Activated CD8-positive, alpha-beta memory T cell treated with anti-CD3 and anti-CD28 coated beads for 36 hours (primary cell): ENCODE measurements at places on chromosomes 3 and 15. TPM values are rescaled to one million over a fixed set of nuclear protein-coding genes. Genes with fewer than 3 reads are reported as not detected.

The SETD5 gene
- total RNA-seq: 101 TPM

The EXD1 gene
- not detected for total RNA-seq

The ZNF639 gene
- total RNA-seq: 44.2 TPM

The LRRC2 gene
- total RNA-seq: not detected

The MCTP2 gene
- 23.4 TPM for total RNA-seq

The TMEM207 gene
- total RNA-seq: not detected

The TJP1 gene
- not detected for total RNA-seq

The TRIM42 gene
- total RNA-seq: not detected

The TNFSF10 gene
- total RNA-seq: 37.6 TPM

The PPP1R14D gene
- not detected for total RNA-seq

The TLNRD1 gene
- 37.8 TPM for total RNA-seq

The SUSD5 gene
- total RNA-seq: not detected

The LMOD3 gene
- not detected for total RNA-seq

The SNX22 gene
- total RNA-seq: 0.76 TPM

The PLCH1 gene
- total RNA-seq: 0.08 TPM

The MAN2A2 gene
- 91.2 TPM for total RNA-seq

The CCR9 gene
- total RNA-seq: 1.5 TPM

The OR5K2 gene
- not detected for total RNA-seq

The LRTM1 gene
- total RNA-seq: not detected

The CD96 gene
- 68.3 TPM for total RNA-seq

The ONECUT1 gene
- not detected for total RNA-seq

The ALDH1A3 gene
- total RNA-seq: not detected

The MESP1 gene
- 9.1 TPM for total RNA-seq

The RETNLB gene
- total RNA-seq: not detected

The PYGO1 gene
- total RNA-seq: 0.08 TPM

The ANKRD63 gene
- total RNA-seq: 0.17 TPM

The ACSBG1 gene
- total RNA-seq: not detected

The NR1D2 gene
- 4.1 TPM for total RNA-seq

The PATL2 gene
- 5.4 TPM for total RNA-seq

The ZPLD1 gene
- not detected for total RNA-seq

The SLC2A2 gene
- not detected for total RNA-seq

The PPM1L gene
- 3.3 TPM for total RNA-seq

The SPESP1 gene
- 0.90 TPM for total RNA-seq

The GADL1 gene
- total RNA-seq: not detected

The P2RY1 gene
- 0.38 TPM for total RNA-seq

The SEC22C gene
- 46.8 TPM for total RNA-seq

The SERPINI2 gene
- total RNA-seq: not detected

The CPN2 gene
- not detected for total RNA-seq

The ARIH2 gene
- total RNA-seq: 131 TPM

The LIPC gene
- total RNA-seq: 1.1 TPM
